Renal cortex interstitium (tissue), 15 donors: ENCODE measurements at places on chromosomes 2 and 18. TPM values are rescaled to one million over a fixed set of nuclear protein-coding genes. Genes with fewer than 3 reads are reported as not detected.
A peak's percentile ranks its signal among the peaks of the same experiment; 100 is the strongest.

Gene ELOA2
- polyA plus RNA-seq: not detected

Gene MOGAT1
- polyA plus RNA-seq: not detected

Gene HOXD9
- polyA plus RNA-seq: 99.6 TPM

Gene ST6GAL2
- 18.4 TPM for polyA plus RNA-seq

Gene CDH20
- polyA plus RNA-seq: 3.6 TPM

DNA sequence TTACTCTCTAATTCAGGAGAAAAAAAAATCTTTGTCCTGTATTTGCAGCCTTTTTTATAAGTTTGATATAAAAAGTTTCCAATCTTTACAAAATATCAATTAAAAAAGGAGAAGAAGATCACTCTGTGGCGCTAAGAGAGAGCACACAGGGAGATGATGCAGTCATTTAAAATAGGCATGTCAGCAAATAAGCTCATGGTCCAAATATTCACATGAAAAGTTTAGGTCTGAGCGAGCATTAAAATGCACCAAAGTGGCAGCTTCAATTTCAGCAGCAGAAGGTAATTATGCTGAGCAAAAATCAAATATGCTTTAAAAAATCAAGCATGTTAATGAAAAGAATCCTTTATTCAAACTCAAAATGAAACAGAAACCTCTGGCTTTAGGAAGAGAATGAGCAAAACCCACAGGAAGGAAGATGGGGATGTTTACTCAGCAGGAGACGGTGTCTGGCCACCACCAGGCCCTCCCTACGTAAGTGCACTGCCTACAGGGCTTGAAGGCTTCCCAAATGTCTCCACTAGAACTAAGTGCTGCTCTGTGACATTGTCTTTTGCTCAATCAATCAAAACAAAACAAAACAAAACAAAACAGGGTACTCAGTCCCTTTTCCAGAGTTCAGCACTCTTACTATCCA, 120.4 kb downstream of the L3MBTL4 start:
- no peak for DNase-seq

GRCh38 chr2:53939656-53940055, 31.1 kb downstream of the PSME4 start:
- no peak for DNase-seq

DNA sequence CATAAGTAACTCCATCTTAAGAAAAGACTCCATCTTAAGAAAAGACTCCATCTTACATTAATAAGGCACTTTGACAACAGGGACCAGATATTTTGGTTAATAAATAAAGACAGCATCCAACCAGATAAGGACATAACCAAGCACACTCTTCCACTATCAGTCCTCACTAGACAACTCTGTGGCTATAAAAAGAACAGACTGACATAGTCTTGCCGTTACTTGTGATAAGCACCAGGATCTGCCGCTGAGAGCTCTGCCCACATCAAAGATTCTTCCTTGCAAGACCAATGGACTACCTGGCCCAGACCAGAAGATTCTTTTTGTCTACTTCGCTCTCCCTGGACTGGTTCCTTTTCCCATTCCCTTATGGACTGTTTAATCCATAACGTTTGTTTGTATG, 667.4 kb downstream of the NYAP2 start:
- no peak for DNase-seq

GRCh38 chr2:159108181-159108893, 139.9 kb downstream of the TANC1 start:
- DNase-seq: no peak

DNA sequence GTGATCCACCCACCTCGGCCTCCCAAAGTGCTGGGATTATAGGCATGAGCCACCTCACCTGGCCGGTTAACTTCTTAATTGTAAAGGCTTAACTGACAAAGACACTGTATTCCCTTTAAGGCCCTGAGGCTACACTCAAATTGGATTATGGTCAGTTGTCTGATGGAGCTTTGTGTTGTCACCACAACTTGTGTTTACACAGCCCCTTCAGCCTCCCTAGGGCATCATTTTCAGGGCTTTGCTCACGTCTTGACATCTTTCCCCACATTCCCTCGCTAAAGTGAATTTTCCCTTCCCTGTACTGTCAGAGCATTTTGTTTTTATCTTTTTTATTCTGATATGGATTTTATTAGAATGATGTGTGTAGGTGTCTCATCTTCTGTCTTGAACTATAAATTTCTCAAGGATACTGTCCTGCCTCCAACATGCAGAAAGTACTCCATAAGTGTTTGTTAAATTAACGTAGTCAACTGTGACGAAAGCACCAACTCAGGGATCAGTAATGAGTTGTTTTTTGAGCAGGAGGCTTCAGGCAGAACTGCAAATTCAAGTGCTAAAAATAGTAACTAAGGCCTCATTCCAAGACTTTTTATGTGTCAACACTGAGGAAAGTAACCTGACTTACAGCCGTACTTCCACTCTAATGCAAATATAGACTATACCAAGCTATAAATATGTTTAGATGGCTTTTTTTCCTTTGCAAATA, 77.1 kb upstream of the NARS1 start:
- peak; percentile 31 for DNase-seq

GRCh38 chr2:136029149-136029548, 43.7 kb upstream of the DARS1 start:
- no peak for DNase-seq

DNA sequence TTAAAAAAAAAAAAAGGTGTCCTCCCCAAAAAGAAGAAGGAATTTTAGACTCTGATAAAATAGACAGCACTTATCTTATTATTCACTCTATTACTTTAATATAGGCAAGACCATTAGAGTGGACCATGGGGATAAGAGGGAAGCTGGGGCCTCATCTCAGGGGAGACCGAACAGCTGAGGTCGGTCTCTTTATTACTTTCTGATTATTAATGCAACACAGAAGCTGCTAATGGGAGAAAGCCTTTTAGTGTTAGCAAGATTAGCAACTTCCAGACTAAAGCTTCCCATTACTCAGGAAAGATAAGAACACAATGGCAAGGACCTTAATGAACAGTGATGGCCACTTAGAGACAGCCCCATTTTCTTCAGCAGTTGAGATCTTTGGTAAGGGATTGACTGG, 135.5 kb downstream of the TMEFF2 start:
- DNase-seq: no peak

- DNase-seq: no peak
Observed at GRCh38 chr2:101574622-101575021, 99.7 kb upstream of the RFX8 start.

DNA sequence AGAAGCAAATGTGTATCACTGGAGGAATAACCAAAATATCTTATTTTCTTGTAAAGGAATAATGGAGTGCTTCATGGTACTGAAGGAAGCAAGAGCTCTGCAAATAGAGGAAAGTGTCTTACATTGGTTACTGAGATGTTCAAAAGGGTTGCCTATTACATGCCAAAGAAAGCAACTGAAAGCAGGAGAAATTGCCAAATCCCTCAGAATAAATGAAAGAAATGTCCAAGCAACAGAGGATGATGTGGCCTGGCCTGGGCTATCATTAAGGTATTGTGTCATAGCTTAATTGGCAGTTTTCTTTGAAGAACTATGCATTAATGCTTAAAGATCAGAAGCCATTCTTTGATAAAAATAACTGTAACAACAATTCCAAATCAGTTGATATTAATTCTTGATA, 173.7 kb downstream of the RAB3GAP1 start:
- DNase-seq: no peak

DNA sequence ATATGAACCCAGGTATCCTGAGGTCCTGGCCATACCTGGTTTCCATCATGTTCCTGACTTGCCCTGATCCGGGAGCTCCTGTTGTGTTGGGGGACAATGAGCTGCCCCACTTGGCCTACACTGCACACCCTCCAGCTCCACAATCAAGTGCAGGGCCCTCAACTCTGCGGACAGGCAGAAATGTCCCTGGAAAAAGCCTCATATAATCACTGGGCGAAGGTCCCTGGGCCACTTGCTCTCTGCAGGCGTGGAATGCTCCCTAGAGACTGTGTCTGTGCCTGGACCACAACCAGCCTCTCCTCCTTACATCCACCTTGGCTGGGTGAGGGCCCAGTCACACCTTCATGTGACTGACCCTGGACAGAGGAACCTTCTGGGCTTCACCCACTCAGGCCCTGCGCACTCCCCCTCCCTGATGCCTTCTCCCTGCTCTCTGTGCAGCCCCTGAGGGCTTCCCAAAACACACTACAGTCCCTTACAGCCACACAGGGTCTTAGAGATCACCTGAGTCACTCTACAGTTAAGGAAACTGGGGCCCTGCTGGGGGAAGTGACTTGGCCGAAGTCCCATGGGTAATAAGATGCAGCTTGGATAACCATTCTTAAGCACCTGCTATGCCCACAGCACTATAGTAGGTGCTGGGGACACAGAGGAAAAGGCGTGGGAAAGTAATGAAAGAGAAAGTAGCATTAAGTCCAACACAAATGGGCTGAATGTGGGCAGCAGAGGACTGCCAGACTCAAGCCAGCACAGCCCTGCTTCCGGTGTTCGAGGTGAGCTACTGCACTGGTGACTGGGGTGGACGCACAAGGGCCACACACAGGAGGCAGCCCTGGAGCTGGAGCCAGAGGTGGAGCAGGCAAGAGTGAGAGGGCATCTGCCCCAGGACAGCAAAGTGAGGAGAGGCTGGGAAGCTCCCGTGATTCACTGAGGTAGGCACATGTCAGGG, 9.8 kb downstream of the BOLA3 start:
- DNase-seq: no peak

DNA sequence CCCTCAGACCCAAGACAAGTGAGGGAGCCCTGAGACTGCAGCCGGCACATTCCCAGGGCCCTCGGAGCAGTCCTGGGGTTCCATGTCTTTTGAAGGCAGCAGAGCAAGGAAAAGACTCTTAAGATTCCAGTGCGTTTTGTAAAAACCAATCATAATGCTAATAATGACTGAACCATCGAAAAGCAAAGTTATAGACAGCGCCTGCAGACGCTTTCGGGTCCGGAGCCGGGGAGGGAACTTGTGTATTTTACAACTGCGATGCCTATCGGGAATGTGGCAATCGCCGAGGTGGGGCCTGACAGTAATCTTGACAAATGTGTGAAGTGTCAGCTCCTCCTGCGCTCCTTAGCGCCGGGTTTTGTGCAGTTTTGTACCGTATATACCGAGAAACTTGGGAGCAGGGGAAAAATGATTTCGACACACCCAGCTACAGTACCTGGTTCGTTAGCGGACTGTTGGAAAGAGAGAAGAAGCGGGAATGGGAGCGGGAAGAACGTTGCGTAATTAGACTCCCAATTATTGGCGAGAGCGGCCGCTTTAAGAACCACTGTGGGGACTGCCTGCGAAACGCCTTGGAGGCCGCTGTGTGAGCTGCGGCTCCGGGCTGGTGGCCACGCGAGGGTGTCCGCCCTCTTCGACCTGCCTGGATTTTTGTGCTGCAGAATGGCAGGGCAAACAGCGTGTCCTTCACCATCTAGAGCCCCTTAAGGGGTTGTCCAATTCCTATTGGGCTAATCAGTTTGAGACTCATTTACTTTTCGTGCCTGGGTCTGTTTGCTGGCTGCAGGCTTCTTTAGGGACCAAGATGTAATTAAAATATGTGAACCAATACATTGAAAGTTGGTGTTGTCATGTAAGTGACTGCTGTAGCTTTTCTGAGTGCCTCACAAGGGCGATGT, 2.4 kb downstream of the EPAS1 start:
- no peak for DNase-seq

- no peak for DNase-seq
Observed at GRCh38 chr2:105396254-105397024, 2.4 kb downstream of the FHL2 start.

- no peak for DNase-seq
Observed at GRCh38 chr18:58805467-58806187, 59.0 kb upstream of the ZNF532 start.
